Mammary epithelial cell (primary cell): ENCODE measurements at places on chromosomes 13 and 19.

GRCh38 chr13:112855859-112856258 lies 113.2 kb upstream of the MCF2L start:
- DNase-seq = no peak

DNA sequence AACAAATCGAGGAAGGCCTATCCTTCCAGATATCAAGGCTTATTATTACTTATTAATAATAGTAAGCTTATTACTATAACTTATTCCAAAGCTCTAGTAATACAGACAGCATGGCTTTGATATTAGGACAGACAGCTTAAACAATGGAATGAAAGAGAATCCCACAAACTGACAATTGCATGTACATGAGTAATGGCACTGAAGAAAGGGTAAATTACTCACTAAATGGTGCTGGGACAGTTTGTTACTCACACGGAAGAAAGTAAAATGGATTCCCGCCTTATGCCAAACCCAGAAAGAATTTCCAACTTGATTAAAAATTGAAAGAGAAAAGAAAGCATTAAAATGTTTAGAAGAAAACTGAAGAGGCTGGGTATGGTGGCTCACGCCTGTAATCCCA lies 60.3 kb downstream of the MIPEP start:
- peak; percentile 43 for DNase-seq

GRCh38 chr19:16585808-16586476 lies 13.7 kb upstream of the SLC35E1 start:
- peak; percentile 41 for DNase-seq

GRCh38 chr13:104106705-104107393 lies 1040.6 kb upstream of the SLC10A2 start:
- peak; percentile 66 for DNase-seq

GRCh38 chr19:3274942-3275582 lies 50.6 kb downstream of the CELF5 start:
- no peak for DNase-seq
